NCI-H1436 treated with DMSO at 0.1 percent for 48 hours (cell line): ENCODE measurements at places on chromosomes 1 and 21.
A peak's percentile ranks its signal among the peaks of the same experiment; 100 is the strongest.

- DNase-seq, result peak; percentile 69
Measured at GRCh38 chr1:4422504-4423289, 231.7 kb upstream of the AJAP1 start.

GRCh38 chr1:197422993-197423392, 154.9 kb downstream of the CRB1 start:
- no peak for DNase-seq

- DNase-seq, result no peak
Measured at GRCh38 chr1:234072793-234073192, 168.3 kb downstream of the SLC35F3 start.

GRCh38 chr1:185645162-185645640, 89.0 kb upstream of the HMCN1 start:
- no peak for DNase-seq

GRCh38 chr21:43262427-43262826, 93.6 kb downstream of the CRYAA start:
- DNase-seq, result no peak

- DNase-seq, result no peak
Measured at GRCh38 chr1:84143796-84144565, at the start of gene PRKACB. Gene PRKACB (plus strand): TSS chr1:84144271. CDS start chr1:84144362, 91 bp downstream.

DNA sequence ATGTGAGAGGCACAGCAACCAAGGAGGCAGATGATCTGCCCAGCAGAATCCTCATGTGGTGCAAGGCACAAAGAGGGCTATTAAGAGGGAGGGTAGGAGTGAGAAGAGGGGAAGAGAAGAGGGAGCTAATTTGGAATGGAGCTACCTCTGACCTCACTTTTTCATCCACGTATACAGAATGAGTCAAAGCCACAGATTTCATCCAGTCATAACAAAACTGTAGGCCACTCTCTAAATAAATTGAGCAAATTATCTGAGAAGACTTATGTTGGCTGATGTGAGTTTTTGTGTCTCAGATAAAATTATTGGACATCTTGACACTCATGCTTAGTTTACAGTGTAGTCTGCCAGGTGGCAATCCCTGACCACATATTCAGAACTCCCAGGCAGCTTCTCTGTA, 325.6 kb downstream of the TTLL7 start:
- DNase-seq, result no peak

DNA sequence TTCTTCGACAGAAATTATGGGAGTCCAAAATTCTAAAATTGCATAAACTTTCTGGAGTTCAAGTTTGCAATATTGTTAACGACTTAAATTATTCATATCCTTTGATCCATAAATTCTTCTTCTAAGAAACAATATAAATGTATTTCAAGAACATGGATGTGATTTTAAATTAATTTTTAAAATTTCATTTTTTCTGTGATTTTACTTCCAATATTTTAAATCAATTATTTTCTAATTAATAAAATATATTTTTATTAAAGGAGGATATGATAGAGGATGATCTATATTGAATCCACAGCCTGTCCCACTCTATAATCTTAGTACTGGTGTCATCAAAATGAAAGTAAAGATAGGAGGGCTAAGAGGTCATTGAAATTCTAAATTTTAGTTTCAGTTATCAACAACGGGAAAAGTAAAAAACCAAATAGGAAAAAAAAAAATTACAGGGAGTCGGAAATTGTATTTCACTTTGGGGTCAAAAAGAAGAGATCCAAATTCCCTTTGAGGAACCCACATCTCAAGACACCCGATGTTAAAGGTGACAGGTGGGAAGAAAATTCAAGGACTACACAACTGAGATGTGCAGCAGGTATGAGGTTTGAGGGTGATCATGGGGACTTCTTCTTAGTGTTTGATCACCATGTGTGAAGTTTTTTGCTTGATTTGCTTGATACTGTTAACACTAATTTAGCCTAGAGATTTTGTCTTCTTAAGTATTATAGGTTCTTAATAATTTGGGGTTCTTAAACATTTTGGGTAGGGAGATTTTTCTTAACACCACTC, 154.8 kb upstream of the RGS18 start:
- no peak for DNase-seq

GRCh38 chr21:36113647-36114428, 21.0 kb upstream of the CBR3 start:
- no peak for DNase-seq

GRCh38 chr1:221880182-221880581, 138.3 kb upstream of the DUSP10 start:
- DNase-seq, result no peak

DNA sequence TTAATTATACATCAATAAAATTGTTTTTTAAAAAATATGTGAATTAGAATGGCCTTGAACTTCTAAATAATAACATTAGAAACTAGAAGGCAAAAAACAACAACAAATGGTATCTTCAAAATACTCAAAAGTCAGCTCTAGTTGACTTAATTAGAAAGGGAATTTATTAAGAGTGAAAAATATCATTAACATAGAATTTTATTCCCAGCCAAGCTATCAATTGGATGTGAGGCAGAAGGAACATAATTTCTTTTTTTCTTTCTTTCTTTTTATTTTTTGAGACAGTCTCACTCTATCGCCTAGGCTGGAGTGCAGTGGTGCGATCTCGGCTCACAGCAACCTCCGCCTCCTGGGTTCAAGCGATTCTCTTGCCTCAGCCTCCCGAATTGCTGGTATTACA, 51.2 kb upstream of the CAPZB start:
- no peak for DNase-seq

DNA sequence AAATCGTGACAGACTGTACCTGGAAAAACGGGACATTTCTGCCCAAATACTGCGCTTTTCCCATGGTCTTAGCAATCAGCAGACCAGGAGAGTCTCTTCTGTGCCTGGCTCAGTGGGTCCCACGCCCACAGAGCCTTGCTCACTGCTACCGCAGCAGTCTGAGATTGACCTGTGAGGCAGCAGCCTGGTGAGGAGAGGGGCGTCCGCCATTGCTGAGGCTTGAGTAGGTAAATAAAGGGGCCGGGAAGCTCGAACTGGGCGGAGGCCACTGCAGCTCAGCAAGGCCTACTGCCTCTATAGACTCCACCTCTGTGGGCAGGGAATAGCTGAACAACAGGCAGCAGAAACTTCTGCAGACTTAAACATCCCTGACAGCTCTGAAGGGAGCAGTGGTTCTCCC, 203.1 kb downstream of the DENND1B start:
- no peak for DNase-seq

DNA sequence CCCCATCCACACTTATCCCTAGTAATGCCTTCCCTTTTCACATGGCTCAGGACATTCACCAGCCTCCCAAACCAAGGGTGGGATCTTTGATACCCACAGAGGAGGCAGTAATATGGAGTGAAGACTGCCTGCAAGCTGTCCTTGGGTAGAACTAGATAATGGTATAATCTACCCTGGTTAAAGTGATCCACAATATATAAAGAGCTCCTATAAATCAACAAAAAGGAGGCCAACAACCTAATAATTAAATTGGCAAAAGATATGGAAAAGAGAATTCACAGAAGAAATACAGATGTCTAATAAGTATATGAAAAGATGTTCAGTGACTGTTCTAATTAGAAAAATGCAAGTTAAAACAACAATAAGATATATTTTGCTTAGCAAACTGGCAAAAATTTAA, 30.7 kb upstream of the SPOCD1 start:
- DNase-seq, result no peak

GRCh38 chr1:78096017-78096416, 50.3 kb downstream of the GIPC2 start:
- DNase-seq, result no peak

GRCh38 chr1:154745286-154745731, 124.8 kb downstream of the KCNN3 start:
- no peak for DNase-seq

DNA sequence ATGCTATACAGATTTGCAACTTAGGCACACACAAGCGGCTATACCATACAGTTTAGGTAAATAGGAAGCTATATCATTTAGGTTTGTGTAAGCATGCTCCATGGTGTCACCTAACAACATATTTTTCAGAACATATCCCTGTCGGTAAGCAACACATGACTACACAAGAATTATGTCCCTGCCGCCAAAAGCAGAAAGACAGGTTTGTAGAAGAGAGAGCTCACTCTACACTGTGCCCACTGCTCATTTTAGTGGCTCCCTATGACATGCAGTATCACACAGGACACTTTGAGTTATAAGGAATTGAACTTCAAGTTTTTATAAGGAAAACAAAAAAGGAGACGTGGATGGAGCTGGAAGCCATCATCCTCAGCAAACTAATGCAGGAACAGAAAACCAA, 132.5 kb upstream of the KAZN start:
- no peak for DNase-seq

DNA sequence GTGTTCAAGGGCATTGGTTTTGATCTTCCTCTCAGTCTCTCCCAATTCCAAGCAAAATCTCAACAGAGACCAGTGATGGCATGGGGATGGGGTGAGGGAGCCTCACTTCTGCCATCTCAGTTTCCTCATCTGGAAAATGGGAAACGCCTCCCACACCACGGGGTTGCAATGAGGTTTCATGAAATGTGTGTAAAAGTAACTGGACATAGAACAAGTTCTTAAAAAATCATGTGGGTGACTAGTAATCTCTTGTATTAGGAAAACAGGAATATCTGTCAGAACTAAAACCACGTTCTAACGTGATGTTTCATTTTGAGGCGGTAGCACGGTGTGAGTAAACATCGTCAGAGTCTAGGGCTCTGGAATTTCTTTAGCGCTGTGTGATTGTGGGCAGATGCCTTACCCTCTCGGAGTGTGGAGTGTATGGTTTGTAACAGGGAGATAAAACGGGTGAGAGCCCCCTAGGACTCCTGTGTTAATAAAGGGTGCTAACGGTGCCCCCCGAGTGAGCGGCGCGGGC, 55.5 kb upstream of the DNAJC6 start:
- DNase-seq, result no peak

GRCh38 chr1:71861022-71861421, 421.3 kb downstream of the NEGR1 start:
- no peak for DNase-seq

DNA sequence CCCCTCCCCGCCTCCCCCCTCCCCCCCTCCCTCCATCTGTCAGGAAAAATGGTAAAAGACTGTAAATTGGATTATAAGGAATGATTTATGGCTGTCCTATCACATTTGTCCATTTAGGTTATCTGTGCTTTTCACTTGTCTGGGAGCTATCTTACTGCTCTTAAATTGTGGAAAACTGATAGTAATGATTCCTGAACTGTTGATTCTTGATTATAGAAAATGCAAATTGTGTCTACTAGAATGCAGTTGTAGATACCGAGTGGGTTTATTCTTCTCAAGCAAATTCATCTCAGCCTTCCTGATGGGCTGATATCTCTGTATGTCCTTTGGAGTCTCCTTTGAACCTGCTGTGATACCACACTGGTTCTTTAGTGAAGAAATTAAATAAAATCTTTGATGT, 12.3 kb downstream of the RYR2 start:
- no peak for DNase-seq

- no peak for DNase-seq
Measured at GRCh38 chr1:55816456-55817426, 601.6 kb upstream of the USP24 start.

- DNase-seq, result no peak
Measured at GRCh38 chr1:160069460-160070231, at the start of gene KCNJ10. Gene KCNJ10 (minus strand): TSS chr1:160070160. CDS start chr1:160042532, 27,628 bp downstream.

DNA sequence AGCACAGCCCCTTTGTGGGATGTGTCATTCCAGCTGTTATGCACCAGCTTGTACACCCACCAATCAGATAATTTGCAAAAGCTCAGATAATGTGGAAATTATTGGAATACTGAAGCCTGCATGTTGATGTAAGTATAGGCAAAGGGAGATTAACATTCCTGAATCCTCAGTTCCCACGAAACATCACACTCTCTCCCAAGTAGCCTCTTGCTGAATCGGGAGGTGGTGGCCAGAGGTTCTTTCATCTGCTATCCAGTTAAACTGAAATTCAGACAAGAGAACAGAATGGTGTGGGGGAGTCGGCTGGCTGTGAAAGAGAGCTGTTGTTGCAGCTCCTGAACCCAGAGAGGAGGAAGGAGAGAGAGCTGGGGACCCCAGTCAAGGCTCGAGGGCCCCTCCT, 170.9 kb downstream of the ZBTB18 start:
- DNase-seq, result no peak

- DNase-seq, result no peak
Measured at GRCh38 chr1:113095790-113096455, 22.9 kb downstream of the LRIG2 start.

- no peak for DNase-seq
Measured at GRCh38 chr1:224564454-224565084, 51.5 kb upstream of the CNIH3 start.

DNA sequence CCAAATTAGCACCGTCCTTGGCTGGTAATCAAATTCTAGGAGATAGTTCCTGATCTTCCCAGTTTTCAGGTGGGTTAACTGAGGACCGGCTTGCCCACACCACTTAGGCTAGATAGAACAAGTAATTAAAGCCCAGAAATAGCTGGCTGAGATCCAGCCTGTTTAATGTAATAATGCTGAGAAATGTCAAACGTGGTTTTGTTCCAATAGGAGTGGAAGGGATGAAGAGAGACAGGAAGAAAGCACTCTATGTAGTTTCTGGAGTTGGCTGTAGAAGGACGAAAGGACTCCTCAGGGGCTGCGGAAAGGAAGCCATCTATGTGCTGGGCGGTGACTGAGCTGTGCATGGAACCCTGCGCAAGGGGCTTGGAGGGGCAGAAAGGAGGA, 18.6 kb downstream of the NAV1 start:
- no peak for DNase-seq

DNA sequence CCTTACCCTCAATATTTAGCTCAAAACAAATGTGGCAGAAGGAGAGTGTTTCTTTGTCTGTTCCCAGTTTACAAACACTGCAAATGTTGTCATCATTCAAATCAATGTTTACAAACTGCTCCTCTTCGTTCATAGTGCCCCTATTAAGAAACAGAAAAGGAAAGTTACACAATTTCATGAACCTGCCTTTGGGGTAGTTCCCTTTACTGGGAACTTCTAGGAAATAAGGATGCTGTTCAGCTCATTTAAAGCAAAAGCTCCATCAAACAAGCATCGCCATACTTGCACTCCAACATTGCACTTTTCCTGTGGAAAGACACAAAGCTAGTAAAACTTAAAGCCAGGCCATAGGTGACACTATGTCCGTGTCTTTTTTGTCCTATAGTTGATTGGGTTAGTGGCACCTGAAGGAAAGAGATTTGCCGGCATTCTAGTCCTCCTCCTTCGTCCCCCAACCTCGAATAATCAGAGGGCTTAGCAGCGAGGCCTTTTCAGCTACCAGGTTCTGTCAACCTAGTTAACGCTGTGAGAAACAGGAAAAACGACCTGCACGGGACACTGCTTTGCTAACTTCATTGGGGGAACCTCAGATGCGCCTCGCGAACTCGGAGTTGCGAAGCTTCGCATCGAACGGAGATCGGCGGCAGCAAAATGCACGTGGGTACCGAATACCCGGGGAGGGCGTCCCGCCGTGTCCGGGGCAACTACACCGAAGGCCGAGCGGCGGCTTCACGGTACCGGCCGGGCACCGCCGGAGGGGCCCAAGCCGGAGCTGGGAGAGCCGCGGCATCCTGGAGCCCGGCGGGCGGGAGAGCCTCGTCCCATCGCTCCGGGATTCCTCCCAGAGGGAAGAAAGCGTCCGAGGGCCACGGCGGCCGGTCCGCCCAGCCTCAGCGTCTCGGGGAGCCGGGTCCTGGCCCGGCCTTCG, 706 bp downstream of the C21orf91 start:
- no peak for DNase-seq

GRCh38 chr1:86296305-86297205, 99.6 kb downstream of the ODF2L start:
- DNase-seq, result no peak
